Lung (tissue), 17 donors: ENCODE measurements at places on chromosomes 2 and 18. TPM values are rescaled to one million over a fixed set of nuclear protein-coding genes. Genes with fewer than 3 reads are reported as not detected.

- H3K4me1 ChIP-seq, result peaks cover 20% of the 10 kb centered on the region
- no peak overlapping the region for H3K27ac ChIP-seq
- DNase-seq, result peak; percentile 51
- H3K36me3 ChIP-seq, result no peaks in the 10 kb centered on the region
- H3K27me3 ChIP-seq, result no peaks in the 10 kb centered on the region
- no peak overlapping the region for H3K4me3 ChIP-seq
These were observed 38.5 kb upstream of the STPG4 start for GRCh38 chr2:47193607-47194006.

- H3K27ac ChIP-seq, result no peak overlapping the region
- no peaks in the 10 kb centered on the region for H3K36me3 ChIP-seq
- H3K4me1 ChIP-seq, result no peaks in the 10 kb centered on the region
- H3K4me3 ChIP-seq, result no peak overlapping the region
These were observed 765.4 kb downstream of the TMEM182 start for GRCh38 chr2:103527278-103527677.

GRCh38 chr2:118925981-118926380 is 16.0 kb upstream of the MARCO start:
- DNase-seq, result no peak
- H3K4me3 ChIP-seq, result no peak overlapping the region
- no peak overlapping the region for H3K27ac ChIP-seq

DNA sequence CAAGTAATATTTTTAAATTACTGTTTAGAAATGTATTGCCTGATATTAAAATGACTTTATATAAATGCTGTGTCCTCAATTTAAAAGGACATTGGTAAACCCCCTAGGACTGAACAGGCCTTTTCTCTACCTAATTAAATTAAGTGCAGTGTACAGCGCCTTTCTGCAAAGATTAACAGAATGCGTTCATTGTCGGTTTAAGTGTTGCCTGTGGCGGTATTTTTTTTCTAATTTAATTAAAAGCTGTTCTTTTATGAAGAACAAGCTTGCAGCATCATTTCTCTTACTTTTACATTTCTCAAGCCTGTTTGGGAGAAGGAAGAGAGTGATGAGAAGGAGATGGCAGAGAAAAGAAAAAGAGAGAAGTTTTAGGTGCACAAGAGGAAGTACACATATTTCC is 344.9 kb downstream of the CPS1 start:
- H3K27ac ChIP-seq, result no peak overlapping the region
- no peaks in the 10 kb centered on the region for H3K4me1 ChIP-seq
- no peaks in the 10 kb centered on the region for H3K27me3 ChIP-seq
- no peaks in the 10 kb centered on the region for H3K36me3 ChIP-seq
- no peak overlapping the region for H3K4me3 ChIP-seq

GRCh38 chr18:77879829-77880228 is 630.2 kb downstream of the GALR1 start:
- DNase-seq, result no peak
- H3K27ac ChIP-seq, result no peak overlapping the region
- no peaks in the 10 kb centered on the region for H3K4me1 ChIP-seq
- H3K4me3 ChIP-seq, result no peak overlapping the region
- H3K36me3 ChIP-seq, result no peaks in the 10 kb centered on the region
- H3K27me3 ChIP-seq, result no peaks in the 10 kb centered on the region

- H3K27ac ChIP-seq, result no peak overlapping the region
- H3K4me3 ChIP-seq, result no peak overlapping the region
- H3K4me1 ChIP-seq, result no peaks in the 10 kb centered on the region
- no peaks in the 10 kb centered on the region for H3K36me3 ChIP-seq
- no peak for DNase-seq
These were observed 317.4 kb downstream of the SLC4A3 start for GRCh38 chr2:219944866-219945265.

The PCARE gene
- 0.04 TPM for polyA plus RNA-seq
